ENCODE measurements at places on chromosomes 11 and 22. TPM values are rescaled to one million over a fixed set of nuclear protein-coding genes. Genes with fewer than 3 reads are reported as not detected.

SPTBN2 gene
- 78.9 TPM for total RNA-seq

SMC1B gene
- total RNA-seq, result not detected

NLRP14 gene
- not detected for total RNA-seq

MMP12 gene
- not detected for total RNA-seq

CFAP300 gene
- 0.72 TPM for total RNA-seq
